ENCODE measurements at places on chromosomes 6 and 20. TPM values are rescaled to one million over a fixed set of nuclear protein-coding genes. Genes with fewer than 3 reads are reported as not detected.

GRCh38 chr6:56842686-56843475 is 112.0 kb upstream of the BEND6 start:
- DNase-seq, result peak; percentile 32

- no peak for DNase-seq
These were observed 22.9 kb downstream of the NT5E start for GRCh38 chr6:85472744-85473143.

DNA sequence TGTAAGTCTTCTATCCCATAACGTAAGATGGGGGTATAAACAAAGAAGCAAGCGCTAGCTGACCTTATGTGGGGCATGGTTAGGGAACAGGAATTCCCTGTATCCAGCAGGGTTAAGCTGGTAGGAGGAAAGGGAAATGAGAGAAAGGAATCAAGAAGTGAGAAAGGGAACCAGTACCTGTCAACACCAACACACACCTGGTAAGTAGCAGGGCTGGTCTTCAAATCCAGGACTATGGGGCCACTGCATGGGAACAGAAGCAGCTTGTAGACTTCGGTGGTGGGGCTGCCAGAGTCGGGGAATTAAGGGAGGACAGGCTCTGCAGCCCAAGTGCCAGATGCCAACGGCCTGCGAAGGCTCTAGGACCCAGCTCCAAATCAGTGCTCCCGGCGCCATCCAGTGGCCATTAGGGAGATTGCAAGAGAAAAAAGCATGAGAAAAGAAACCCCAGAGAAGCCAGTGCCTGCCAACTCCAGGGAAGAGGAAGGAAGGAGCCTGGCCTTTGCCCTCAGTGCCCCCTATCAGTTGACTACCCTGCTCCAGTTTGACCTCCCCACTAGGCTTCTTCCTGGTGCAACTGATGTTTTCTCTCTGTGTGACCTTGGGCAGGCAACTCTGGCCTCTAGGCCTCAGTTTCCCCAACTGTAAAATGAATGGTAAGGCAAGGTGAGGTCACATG is 15.8 kb upstream of the RBPJL start:
- peak; percentile 52 for DNase-seq

DNA sequence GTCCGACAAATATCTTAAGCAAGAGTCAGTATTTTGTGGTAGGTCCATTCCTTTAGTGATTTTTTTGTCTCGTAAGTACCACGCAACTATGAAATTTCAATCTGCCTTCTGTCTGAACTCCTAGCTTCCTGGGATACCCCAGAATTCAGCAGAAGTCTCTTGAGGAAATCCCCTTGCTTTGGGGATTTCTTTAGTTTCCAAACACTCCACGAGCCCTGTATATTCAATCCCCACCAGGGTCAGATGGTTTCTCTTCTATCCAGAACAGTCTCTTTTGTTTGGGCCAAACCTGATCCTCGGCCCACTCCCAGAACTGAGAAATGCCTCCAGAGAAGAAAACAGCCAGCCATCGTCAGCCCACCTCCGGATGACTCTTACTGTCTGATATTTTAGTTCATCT is 113.0 kb downstream of the CHD6 start:
- no peak for DNase-seq

GRCh38 chr6:147986846-147987245 is 355.8 kb upstream of the SASH1 start:
- no peak for DNase-seq

DNA sequence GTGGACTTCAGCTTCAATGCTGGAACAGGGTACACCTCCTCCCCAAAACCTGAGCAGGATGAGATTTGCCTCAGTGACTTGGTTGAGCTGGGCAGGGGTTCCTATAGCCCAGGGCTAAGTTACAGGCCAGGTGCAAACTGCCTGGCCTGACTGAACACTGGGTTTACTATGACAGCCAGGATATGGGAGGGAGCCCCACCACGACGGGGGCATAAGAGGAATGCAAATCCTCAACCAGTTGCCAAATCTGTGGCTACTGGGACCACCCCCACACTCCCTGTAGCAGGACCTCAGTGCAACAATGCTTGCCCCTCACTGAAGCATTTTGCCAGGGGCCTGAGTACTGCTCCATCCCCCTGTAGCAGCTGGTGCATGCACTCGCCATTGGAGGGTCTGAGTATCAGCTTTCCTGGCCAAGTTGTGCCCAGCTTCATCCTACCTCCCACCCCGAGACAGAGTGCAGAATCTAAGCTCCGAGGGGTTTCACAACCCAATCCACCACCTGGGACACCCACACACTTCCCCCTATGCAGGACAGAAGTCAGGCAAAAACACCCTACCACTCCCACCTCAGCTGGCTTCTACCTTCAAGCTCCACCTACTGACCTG is 27.6 kb downstream of the TREML4 start:
- DNase-seq, result no peak

DNA sequence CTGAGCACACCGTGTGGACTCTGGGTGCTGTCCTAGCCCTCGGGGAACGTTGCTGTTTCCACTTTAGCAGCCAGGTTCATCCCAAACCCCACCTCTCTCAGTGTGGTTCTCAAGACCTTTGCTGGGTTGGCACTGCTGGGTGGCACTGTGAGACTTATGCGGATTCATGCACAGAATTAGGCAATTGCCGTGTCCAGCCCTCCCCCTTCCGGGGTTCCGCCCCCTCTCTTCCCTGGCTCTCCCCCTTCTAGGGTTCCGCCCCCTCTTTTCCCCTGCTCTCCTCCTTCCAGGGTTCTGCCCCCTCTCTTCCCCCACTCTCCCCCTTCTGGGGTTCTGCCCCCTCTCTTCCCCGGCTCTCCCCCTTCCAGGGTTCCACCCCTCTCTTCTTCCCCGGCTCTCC is 39.8 kb upstream of the SLCO4A1 start:
- no peak for DNase-seq

- no peak for DNase-seq
These were observed 3.5 kb downstream of the LHFPL5 start for GRCh38 chr6:35808688-35809087.

DNA sequence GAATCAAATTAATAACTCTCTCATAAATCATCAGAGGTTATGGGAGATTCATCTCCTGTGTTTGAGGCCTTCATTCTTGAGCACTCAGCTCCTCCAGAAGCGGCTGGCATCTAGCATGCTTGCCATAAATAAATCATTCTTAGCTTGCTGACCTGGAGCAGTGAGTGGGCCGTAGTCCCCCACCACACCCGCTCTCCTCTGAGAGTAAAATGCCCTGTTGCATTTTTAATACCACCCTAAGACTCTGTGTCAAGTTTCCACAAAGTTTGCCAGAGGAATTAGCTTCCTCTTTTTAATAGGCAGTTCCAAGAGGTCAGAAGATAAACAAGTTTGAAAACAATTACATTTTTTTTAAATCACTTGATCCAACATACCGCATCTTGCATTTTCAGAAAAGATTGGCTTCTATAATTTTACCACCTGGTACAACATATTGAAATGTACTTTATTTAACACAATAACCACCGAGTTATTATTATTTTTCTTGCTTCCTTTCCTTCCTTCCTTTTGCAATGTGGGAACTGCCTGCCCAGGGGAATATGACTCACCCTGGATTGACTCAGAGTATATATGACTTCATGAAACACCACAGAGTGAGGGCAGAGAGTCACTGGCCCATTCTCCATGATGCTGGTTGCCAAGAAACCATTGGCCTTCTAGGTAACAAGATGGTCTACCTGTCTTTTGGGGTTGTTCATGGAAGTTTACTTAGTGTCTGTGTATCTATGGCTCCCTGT is 29.4 kb upstream of the CLIC5 start:
- DNase-seq, result no peak

GRCh38 chr6:43150051-43150751 is 20.9 kb upstream of the SRF start:
- DNase-seq, result no peak

GRCh38 chr6:81895511-81896185 is 143.2 kb upstream of the TENT5A start:
- DNase-seq, result no peak

DNA sequence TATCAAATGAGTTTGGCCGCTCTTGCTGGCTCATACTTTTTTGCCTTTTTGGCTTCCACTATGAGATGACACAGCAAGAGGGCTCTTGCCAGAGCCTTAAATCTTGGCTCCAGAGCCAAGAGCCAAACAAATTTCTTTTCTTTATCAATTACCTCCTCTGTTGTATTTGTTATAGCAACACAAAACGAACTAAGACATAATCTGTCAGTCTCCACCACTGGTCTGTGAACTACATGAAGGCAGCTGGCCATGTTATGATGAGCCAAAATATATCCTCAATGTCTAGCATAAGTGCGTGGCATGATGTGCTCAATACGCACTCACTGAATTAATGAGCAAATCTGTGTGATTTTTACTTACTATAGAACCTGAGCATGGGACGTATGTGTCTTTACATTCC is 220.0 kb upstream of the ZNF217 start:
- DNase-seq, result no peak

RBM39 gene
- 488 TPM for total RNA-seq

PBOV1 gene
- not detected for total RNA-seq

AGPAT1 gene
- total RNA-seq, result 63.2 TPM

TRMT11 gene
- 31.8 TPM for total RNA-seq

RHAG gene
- not detected for total RNA-seq

TPD52L2 gene
- 77.3 TPM for total RNA-seq

CD24 gene
- total RNA-seq, result 377 TPM

SS18L1 gene
- 26.2 TPM for total RNA-seq

GLP1R gene
- total RNA-seq, result not detected

THEMIS gene
- not detected for total RNA-seq

CDH4 gene
- total RNA-seq, result 1.6 TPM

Measured in mesothelial cell of epicardium (in vitro differentiated cells).